Activated CD4-positive, alpha-beta T cell treated with anti-CD3 and anti-CD28 coated beads for 4 hours (primary cell): ENCODE measurements at places on chromosomes 6 and 20.

- no peak for DNase-seq
Observed at GRCh38 chr6:12279322-12280091, 10.7 kb upstream of the EDN1 start.

GRCh38 chr6:4906293-4907276 lies 97.3 kb downstream of the RPP40 start:
- DNase-seq: no peak

GRCh38 chr6:125361868-125362267 lies 60.1 kb upstream of the HDDC2 start:
- no peak for DNase-seq

DNA sequence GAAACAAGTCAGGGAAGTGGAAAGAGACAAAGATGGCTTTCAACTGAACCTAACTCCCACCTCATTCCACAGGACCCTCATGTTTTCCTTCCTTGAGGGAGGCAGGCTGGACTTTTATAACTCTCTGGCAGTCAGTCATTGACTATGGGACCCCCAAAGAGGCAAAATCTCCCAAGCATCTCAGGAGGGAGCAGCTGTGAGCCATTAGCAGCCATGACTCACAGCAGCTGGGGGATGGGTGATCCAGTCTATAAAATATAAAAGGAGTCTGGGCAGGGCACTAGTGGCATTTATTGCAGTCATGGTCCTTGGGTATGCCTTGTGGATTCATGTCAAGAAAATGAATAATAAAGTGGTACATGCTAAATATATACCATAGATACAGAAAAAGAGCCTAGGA lies 387.0 kb upstream of the CHD6 start:
- DNase-seq: no peak

DNA sequence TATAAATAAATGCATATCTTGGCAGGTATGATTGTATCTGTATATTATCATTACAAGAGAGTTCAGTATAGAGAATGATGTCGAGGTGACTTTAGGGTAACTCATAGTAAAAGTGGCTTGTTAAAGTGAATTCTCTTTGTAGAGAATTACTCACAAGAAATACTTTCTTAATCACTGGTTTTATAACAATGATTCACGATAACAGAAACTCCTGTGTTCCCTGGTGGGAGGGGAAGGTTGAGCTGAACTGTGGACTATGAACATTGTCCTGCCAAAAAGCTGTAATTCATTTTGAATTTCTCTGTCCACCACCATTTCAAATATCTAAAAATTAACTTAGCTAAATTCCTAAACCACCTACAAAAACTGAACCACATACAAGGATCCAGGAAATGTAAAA lies 7.7 kb downstream of the TPMT start:
- no peak for DNase-seq

- DNase-seq: no peak
Observed at GRCh38 chr6:161922631-161923119, 648.8 kb upstream of the AGPAT4 start.

DNA sequence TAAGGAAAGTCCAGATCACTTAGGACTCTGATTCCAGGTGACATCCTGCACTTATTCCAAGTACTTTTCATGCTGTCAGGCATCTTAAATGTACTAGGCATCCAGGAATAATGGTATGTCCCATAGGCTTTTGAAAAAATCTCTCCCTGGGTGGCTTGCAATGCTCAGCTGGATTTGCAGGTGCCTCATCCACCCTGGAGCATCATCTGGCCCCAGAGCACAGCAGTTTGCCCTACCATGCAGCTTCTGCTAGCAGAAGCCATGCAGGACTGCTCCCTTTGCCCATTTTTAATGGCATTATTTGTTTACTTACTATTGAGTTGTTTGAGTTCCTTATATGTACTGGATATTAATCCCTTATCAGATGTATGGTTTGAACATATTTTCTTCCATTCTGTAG lies 45.2 kb downstream of the DZANK1 start:
- DNase-seq: no peak

DNA sequence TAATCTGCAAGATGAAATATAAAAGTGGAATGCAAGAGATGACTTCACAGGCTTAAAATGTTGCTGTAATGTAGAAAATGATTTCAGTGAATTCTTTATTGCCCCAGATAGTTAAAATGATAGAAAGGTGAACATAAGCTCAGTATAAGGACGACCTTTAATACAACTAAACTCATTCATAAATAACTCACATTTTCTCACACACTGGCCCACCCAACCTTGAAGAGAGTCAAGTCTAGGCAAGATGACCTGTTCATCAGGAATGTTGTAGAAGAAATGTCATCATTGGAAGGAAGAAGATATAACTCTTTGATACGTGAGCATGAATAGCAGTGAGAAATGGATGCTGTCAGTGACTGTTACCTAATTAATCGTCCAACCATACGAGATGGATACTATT lies 111.1 kb upstream of the SASH1 start:
- no peak for DNase-seq

DNA sequence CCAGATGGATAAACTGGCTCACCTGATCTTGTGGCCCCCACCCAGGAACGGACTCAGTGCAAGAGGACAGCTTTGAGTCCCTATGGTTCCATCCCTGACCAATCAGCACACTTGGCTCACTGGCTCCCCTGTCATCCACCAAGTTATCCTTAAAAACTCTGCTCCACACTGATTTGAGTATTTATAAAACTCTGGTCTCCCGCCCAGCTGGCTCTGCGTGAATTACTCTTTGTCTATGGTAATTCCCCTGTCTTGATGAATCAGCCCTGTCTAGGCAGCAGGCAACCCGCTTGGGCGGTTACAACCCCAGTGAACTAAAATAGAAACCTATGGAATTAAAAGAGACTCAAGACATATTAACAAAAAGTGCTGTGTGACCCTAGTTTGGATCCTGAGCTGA lies 38.1 kb upstream of the CD83 start:
- DNase-seq: no peak

GRCh38 chr6:109308018-109308492 lies 74.2 kb downstream of the CD164 start:
- no peak for DNase-seq

DNA sequence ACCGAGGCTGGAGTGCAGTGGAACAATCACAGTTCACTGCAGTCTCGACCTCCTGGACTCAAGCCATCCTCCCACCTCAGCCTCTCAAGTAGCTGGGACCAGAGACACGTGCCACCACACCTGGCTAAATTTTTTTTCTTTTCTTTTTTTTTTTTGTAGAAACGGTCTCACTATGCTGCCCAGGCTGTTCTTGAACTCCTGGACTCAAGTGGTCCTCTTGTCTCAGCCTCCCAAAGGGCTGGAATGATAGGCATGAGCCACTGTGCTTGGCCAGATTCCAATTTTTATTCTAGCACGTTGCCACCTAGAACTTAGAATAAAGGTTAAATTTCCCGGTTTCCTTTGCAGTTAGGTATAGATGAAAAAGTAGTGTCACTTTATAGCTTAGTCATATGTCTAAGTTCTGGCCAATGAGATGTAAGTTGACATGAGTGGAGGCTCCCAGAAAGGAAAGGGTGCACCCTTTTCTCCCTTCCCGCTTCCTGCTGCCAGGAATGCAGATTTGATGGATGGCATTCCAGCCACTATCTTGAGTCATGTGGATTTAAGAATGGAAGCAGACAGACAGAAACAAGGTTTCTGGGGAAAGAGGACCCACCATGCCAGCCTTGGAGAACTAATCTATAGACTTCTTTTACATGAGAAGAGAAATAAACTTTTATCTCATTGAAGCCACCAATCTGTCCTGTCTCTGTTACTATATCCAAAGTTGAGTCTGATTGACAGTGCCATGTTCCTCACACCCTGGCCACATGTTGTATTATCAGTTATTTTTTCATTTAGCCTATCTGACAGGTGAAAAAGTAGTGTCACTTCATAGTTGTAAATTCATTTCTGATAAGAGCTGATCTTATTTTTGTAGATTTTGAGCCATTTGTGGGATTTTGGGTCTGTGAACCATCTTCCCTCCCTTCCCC lies 60.6 kb upstream of the NCOA3 start:
- no peak for DNase-seq

DNA sequence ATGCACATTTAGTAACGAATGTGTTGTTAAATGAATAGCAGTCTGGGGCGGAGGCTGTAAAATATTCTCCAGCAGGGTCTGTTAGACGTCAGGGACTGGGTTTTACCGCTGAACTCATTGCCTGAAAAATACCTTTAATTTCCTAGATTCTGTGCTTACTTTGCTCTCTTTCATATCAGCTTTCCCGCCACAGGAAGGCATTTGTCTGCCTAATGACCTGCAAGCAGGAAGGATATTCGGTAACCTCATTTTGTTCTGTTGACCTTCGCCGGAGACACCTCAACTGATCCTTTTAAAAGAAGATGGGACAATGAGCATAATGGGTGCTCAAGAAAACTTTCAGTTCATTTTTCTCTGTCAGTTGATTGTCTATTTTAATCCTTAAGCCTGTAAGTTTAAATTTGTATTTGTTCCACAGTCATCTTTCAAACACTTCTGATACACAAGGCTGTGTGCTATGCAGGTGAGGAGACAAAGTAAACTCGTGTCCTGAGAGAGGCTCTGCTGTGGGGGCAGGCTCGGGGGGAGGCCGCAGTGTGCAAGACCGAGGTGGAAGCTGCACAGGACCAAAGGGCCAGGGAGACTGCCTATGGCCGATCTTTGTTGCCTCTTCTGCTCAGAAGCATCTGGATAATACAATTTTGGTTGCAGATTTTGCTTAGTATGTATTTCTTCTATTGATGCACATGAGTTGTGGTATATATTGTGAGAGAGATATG lies 27.4 kb upstream of the SIM1 start:
- no peak for DNase-seq

DNA sequence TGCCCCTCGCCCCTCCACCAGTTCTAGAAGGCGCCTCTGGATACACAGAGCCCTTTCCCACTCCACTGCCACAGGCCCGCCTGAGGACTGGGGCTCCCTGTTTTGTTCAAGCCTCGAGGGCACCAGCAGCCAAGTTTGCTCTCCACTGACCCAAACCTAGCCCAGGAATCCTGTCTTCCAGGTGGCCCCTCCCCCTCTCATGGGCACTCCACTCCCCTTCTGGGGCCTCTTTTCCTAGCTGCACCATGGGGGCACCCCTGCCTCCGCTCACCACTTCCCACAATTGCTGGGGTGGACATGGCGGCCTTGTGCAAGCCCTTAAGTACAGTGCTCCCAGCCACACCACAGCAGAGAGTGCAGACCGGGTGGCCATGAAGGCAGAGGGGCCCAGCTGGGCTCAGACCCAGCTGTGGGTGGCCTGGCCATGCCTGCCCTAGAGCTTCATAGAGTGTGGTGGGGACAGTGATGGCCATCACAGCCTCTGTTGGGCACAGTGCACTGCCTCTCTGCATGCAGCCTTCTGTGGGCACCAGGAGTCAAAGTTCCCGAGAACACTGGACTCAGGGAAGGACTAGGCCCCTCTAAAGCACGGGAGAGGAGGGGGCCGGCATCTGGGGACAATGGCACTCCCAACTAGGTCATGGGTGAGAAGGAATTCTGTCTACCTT lies 1.3 kb downstream of the MYL9 start:
- DNase-seq: no peak

DNA sequence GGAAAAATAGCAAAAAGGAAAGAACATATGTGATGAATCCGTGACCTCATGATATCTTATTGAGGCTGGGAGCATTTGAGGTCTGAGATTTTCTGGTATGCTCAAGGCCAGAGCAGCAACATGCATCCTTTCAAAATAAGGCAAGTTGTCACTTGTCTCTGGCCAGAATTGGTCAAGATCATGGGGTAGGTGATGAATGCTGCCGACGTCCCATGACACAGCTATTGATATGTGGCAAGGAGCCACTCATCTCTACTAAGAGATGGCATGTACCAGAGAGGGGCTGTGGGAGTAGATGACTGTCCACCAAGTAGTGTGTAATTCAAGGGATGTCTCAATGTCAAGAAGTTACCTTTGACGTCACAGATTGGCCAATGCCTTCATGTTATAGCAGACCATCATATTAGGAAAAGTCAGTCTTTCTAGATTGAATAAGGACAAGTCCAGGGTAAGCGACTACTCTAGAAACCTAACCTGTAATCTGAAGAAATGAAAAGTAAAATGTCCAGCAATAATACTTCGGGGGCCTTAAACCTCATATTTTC lies 527.4 kb downstream of the BMP2 start:
- no peak for DNase-seq

DNA sequence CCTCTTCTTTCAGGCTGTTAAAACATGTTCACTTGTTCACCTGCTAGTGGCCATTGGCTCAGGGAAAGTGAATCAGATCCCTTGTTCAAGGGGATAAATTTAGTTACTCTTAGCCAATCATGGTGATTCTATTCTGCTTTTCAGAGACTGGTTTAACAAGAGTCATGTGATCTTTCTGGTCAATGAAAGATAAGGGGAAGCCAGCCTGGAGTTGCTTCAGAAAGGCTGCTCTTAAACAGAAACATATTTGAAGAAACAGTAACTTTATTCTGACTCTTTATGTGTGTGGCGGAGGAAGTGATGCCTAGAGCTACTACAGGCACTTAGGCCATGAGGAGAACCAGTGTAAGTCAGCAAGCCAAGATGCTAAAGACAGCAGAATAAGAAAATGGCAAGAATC lies 28.1 kb upstream of the AHI1 start:
- no peak for DNase-seq

DNA sequence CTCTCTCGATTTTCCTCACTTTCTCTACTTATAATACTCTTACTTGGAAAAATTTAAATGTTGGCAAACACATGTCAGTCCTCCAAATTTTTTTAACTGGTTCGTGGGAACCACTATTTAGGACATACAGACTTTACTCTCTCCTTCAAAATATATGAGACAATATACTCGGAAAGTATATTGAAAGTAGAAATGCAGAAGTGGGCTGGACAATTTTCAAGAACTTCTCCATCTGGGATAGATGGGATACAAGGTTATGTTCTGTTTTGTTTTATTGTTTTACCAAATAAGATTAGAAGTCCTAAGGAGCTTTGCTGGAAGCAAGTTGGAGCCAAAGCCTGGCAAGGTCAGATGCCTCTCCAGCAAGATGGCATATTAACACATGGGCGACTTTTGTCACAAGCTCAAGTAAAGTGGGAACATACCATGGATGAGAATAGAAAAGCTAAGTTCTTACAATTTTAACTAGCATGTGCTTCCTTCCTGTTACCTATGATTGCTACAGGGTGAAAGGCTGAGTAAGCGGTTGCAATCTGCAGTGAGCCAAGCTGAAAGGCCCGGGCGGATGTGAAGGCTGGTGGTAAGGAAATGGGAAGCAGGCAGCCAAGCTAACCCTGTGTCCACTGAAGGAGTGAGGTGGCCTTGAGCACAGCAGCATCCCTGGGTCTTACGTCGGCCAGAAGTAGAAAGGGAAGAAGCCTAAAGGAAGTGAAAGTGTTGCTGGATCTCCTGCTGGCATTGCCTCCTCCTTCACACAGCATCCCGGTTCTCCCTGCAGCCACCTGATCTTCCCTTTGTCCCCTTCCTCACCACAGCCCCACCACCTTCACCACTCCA lies 7.1 kb downstream of the MAP3K5 start:
- peak; percentile 41 for DNase-seq

GRCh38 chr6:77415706-77416105 lies 47.6 kb downstream of the HTR1B start:
- no peak for DNase-seq

- DNase-seq: no peak
Observed at GRCh38 chr6:132314432-132314831, 86.8 kb downstream of the MOXD1 start.
